ENCODE measurements at places on chromosomes 16 and 17. TPM values are rescaled to one million over a fixed set of nuclear protein-coding genes. Genes with fewer than 3 reads are reported as not detected.

The XAF1 gene
- under 0.01 TPM for total RNA-seq

The KRTAP3-2 gene
- total RNA-seq = not detected

The ZNF423 gene
- 5.9 TPM for total RNA-seq

The RND2 gene
- 0.09 TPM for total RNA-seq

The MC1R gene
- total RNA-seq = 1.3 TPM

The SALL1 gene
- not detected for total RNA-seq

The KRTAP2-3 gene
- total RNA-seq = not detected

The NPW gene
- total RNA-seq = 0.52 TPM
